ENCODE measurements at places on chromosomes 7 and 10. TPM values are rescaled to one million over a fixed set of nuclear protein-coding genes. Genes with fewer than 3 reads are reported as not detected.

DNA sequence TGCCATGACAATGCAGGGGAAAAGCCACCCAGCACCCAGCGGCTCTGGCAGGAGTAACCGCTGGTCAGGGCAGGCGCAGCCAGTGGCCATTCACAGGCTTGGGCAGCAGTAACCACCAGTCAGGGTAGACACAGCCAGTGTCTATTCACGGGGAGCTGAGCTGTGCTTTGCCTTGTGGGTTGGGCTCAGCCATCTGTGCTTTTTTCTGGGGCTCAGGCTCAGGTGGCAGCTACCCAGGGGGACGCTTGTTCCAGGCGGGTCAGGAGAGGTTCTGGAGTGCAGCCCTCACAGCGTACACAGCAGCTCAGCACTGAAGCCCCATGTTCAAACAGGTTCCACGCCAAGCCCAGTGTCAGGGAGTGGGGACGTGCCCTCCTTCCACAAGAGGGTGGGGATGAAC is 28.5 kb downstream of the FOXL3 start:
- no peak for DNase-seq

GRCh38 chr10:49387071-49387470 is 8.8 kb downstream of the DRGX start:
- no peak for DNase-seq

The PDK4 gene
- 33.3 TPM for polyA plus RNA-seq

The CC2D2B gene
- polyA plus RNA-seq, result 2.4 TPM

DNA sequence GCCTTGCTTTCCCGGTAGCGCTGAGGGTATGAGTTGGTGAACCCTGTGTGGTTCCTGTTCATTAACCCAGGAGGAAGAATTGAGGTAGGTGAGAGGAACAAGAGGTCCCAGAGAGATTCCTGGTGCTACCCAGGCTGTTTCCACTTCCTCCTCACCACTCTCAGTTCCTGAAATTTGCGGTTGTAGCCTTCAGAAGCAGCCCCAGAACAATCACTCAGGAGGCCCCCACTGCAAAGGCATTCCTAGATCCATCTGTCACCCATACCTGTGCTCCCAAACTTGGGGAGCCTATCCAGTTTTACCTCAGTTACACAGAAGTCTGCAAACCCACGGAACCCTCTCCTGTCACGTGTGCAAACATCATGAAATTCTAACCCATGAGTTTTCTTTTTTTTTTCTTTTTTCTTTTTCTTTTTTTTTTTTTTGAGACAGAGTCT is 9.0 kb upstream of the PIP4K2A start:
- DNase-seq, result no peak
